Stimulated activated CD8-positive, alpha-beta memory T cell treated with anti-CD3 and anti-CD28 coated beads, Interleukin-12 subunit alpha, Interleukin-12 subunit beta, amount 100 ng/mL, for 1 hour (primary cell): ENCODE measurements at places on chromosomes 4 and X.
A peak's percentile ranks its signal among the peaks of the same experiment; 100 is the strongest.

DNA sequence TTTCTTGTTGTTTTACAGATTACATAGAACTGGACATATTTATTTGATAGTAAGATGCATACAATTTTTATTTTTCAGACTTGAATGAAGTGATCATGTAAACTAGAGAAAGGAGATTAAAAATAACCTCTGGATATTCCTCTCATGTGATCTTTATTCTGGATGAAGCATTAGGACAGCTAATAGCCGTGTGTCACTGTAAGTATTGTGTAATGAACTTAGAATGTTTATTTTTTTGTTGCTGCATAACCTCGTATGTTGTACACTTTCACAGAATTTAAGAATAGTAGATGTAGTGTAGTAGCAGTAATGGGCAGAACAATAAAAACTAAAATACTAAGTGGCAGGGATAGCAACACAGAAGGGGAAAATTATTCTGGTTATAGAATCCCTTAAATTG, 2094.5 kb upstream of the TENM3 start:
- no peak for DNase-seq

DNA sequence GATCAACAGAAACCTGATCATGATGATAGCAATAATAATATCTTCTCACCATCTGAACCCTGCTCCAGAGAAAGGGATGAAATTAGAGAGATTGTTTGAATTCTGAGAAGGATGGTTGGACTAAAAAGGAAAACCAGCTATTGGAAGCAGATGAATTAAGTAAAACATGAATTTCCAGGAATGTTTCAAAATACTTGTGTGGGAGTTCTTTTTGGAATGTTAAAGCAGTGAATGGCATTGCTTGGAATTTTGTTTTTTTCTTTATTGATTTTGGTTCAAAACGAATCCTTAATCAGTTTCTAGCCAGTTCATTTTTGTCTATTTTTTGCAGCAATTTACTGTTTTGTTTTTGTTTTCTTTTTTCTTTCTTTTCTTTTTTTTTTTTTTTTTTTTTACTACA, 150.3 kb downstream of the NHS start:
- no peak for DNase-seq

- DNase-seq, result no peak
Observed at GRCh38 chr4:21628116-21628670, 320.4 kb downstream of the KCNIP4 start.

- DNase-seq, result no peak
Observed at GRCh38 chrX:154495472-154495922, 5.1 kb upstream of the SLC10A3 start.

DNA sequence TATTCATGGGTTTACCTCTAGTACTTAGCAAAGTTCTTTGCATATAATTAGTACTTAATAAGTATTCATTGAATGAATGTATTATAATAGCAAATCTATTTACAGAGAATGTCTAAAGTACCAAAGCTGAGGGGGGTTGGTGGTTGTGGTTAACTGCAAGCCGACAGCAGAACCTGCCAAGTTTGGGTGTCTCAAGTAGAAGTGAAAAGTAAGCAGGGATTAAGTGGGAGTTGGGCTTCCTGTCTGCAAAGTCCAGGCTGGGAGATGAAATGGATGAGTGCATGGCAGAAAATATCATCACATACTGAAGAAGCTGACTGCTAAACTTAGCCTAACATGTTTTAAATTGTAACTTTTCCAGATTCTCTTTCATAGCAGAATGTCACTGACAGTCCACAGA, 169.6 kb downstream of the CAMK2D start:
- no peak for DNase-seq

- no peak for DNase-seq
Observed at GRCh38 chr4:57679969-57680368, 569.8 kb upstream of the IGFBP7 start.

- DNase-seq, result no peak
Observed at GRCh38 chr4:142713282-142714030, 132.6 kb downstream of the INPP4B start.

DNA sequence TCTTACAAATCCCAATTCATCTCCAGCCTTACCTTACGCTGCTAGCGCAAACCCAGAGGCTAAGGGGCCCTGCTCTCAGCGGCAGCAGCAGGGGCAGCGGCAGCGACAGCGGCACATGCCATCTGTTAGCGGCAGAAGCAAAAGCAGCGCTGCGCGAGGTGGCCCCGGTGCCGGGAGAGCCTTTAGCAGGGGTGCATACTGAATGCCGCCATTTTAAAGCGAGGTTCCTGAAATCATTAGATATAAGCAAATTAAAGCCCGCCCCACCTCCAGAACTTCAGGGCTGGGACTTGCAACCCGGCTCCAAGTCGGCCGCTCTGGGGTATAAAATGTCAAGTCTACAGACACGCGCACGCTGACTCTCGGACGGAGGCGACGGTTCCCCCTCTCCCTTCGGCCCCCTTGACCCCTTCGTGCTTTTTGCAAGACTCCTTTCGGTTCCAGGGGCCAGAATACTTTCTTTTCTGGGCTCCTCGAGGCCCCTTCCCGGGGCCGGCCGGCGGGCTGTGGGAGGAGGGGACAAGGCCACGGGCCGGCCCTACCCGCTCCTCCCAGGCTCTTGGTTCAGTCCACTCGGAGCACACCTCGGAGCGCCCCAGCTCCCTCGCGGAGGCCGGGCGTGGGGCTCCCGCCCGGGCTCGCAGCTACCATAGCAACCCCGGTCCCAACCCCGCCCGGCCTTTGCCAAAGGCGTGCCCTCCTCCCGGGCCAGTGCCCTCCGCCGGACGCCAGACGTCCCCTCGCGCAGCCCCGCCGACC, at the start of gene MBNL3:
Gene MBNL3 (minus strand): TSS at position 220 of the 759 bp plus-strand sequence. CDS start 49,427 bp downstream, outside the sequence.
- DNase-seq, result peak; percentile 45

DNA sequence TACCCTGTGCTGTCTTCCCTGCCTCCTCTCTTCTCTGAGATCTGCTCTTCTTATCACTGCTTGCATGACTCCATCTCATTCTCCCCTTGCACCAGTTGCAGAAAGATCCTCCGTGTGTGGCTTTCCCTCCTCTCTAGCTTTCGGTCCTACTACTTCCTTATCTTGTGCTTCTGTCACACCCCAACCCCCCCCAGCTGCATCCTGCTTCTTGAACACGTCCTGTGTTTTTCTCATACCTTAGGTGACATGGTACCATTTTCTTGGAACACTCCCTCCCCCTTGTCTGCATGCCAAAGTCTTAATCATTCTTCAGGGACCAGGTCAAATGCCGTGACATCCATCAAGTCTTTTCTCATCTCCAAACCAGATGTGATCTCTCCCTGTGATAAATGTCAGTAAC, 46.4 kb downstream of the FHL1 start:
- DNase-seq, result no peak

GRCh38 chrX:67384403-67384802, 159.4 kb upstream of the AR start:
- no peak for DNase-seq

GRCh38 chrX:5672099-5672498, 556.6 kb downstream of the NLGN4X start:
- DNase-seq, result no peak

DNA sequence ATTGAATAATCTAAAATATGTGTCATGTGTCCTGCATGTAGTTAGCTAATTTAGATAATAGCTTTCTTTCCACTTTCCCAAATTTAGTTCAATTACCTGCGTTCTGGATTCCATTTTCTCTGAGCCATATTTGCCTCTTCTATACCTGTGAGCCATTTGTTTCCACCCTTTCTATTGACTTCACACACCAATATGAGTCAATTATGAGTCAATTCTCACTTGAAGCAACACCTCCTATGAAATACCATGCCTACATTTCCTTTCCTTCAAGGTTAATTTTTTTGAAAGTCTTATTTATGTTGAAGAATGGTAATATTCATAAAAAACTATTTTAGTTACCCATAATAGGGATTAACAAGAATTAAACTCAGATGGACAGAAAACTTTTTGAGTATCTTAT, 25.8 kb downstream of the NPY2R start:
- no peak for DNase-seq

GRCh38 chrX:34656842-34657725, at the start of gene TMEM47:
TMEM47 (minus strand) TSS chrX:34657285; CDS start chrX:34657029, 256 bp downstream.
- no peak for DNase-seq

DNA sequence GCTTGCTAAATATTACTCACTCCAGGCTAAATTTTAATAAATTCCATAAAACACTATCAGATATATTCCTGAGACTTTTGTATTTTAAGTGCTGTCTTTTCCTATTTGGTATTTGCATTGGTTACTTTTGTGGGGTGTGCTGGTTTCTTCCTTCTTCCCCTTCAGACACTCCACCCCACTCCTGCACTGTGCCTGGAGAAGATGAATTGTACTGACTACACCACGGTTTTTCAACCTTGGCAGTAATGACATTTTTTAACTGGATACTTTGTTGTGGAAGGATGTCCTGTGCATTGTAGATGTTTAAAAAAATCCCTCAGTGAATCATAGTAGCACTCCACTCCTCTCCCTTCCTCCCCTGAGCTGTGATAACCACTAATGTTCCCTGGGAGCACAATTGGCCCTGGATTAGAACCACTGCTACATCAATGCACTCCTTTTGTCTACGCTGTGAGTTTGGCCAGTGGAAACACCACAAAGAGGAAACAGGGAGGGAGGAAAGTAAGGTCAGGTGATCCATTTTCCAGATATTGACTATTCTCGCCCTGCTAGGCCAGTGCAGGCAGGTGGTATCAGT, 36.3 kb downstream of the SNCA start:
- no peak for DNase-seq

DNA sequence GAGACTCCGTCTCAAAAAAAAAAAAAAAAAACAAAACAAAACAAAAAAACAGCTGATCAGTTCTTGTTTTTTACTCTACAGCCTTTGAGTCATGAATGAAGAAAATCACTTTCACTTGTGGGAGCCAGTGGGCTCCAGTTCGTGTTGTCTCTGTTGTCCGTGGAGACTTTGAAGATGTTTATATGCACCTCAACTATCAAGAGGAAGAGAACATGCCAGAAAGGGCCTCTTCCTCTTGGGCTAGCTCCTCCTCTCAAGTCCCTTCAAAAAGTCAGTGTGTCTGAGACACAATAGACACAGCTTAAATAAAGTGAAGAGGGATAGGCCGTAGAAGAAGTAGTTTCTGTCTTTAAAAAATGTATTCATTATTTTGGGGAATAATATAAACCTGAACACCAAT, 182.7 kb downstream of the KDR start:
- no peak for DNase-seq

DNA sequence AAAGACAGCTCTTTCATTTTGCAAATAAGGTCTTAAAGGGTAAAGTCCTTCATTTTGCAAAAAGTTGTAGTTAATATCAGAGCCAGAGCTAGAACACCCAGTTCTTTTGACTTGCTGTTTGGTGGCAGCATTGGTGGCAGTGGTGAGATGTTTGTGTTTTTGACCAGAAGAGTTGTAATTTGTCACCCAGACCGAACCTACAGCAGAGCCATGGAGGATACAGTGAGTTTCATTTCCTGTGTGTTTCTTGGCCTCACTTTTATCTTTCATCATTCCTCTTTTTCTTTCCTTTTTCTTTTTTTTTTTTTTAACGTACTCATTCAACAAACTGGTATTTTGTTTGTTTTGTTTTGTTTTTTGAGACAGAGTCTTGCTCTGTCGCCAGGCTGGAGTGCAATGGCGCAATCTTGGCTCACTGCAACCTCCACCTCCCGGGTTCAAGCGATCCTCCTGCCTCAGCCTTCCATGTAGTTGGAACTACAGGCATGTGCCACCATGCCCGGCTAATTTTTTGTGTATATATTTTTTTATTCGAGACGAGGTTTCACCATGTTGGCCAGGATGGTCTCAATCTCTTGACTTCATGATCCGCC, 116.4 kb downstream of the AFF1 start:
- DNase-seq, result no peak

GRCh38 chrX:10569946-10570345, 50.4 kb downstream of the MID1 start:
- DNase-seq, result no peak
